ENCODE measurements at places on chromosomes 1 and 21.

- DNase-seq, result no peak
Observed at GRCh38 chr1:182392050-182393028, 749 bp upstream of the GLUL start.

DNA sequence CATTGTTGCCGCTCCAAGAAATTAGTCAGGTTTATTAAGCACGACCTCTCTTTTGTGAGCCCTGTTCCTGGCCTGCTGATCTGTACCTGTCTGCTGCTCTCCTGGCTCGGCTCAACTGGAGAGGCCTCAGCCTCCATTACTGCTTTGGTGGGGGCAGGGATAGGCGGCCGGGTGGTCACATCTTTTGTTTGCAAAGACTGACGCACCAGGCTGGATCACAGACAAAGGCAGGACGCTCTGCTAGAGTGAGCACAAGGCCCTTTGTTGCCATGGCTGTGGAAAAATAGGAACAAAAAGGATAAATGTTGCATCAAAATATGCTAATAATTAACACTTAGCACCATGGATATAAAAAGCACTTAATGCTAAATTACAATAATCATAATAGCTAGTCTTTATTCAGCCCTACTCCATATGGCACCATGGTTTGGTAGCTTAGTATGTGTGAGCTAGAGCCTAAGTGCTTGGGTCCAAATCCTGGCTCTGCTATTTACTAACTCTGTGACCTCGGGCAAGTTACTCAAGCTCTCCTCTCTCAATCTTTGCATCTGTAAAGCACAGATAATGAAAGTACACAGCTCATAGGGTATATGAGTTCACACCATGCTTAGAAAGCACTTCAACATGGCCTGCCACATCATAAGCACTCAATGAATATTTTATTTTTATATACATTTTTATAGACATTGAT is 28.9 kb upstream of the HPDL start:
- no peak for DNase-seq

- DNase-seq, result no peak
Observed at GRCh38 chr1:41754540-41754939, 164.2 kb downstream of the HIVEP3 start.

DNA sequence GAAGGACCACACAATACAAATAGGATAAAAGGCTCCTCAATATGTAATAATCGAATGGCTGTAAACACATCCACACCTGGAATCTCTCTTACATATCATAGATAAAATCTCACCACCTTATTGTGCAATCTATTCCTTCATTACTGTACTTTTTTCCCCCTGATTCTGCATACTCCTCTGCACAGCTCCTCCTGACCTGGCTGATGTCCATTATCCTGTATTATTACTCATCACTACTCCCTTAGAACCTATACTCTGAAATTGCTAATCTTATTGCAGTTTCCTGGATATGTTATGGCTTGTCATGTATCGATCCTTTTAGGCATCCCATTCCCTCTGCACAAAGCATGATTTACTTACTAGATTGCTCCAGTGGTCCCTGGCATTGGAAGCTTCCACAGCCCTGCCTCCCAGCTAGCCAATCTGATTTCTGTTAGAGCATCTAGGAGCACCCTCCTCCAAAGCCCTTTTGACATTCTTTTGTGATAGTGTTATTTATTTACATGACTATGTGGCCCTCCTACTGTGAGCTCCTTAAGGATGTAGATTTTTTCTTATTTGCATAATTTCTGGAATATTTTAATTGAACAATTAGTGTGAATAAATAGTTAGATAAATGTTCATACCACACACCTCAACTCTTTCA is 24.2 kb upstream of the PHGDH start:
- no peak for DNase-seq

DNA sequence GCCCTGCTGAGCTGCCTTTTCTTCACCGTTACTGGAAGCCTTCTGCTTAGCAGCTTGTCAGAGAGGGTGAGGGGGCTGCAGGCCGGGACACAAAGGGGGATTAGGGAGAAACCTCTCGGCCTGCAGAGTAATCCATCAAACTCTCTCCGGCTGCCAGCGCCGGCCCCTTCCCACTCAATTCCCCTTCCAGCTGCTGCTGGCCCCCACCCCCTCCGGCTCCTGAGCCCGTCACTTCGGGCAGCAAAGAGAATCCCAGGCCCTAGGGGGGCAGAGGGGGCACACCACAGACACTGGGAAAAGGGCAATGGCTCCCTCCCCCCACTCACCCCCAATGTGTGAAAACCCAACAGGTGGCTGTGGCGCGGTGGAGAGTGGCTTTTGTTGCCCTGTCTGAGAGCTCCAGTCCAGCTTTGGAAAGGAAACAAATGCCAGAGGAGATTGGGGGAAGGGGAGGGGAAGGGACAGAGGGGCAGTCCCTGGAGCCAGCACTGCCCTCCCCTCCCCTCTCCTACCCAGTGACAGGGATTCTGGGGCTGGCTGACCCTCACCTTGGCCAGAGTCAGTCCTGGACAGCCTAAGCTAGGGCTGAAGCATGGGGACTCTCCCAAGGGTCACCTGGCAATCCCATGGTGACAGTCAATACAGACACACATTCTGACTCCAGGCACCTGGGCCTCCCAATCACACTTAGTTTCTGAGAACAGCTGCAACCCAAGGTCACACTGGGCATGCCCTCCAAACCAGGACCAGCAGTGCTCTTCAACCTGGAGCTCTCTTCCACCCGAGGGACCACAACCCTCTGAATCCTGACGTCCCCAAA is 9.5 kb downstream of the SLC45A3 start:
- no peak for DNase-seq

DNA sequence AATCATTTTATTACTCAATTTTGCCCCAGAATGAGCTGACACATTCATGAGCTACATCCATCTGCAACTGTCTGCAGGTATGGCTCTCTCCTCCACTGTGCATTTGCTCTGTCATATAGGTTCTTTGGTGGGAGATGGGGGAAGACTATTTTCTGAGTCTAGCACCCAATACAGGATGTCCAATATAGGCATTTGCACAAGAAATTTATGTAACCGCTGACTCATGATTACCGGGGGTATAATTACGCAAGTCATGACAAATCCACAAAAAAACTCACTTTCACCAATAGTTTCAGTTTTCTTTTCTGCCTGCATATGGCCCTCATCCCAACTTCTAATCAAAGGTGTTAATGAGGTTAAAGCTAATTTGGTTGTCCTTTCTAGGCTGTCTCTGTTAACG is 17.5 kb upstream of the VSIG8 start:
- DNase-seq, result peak; percentile 65

DNA sequence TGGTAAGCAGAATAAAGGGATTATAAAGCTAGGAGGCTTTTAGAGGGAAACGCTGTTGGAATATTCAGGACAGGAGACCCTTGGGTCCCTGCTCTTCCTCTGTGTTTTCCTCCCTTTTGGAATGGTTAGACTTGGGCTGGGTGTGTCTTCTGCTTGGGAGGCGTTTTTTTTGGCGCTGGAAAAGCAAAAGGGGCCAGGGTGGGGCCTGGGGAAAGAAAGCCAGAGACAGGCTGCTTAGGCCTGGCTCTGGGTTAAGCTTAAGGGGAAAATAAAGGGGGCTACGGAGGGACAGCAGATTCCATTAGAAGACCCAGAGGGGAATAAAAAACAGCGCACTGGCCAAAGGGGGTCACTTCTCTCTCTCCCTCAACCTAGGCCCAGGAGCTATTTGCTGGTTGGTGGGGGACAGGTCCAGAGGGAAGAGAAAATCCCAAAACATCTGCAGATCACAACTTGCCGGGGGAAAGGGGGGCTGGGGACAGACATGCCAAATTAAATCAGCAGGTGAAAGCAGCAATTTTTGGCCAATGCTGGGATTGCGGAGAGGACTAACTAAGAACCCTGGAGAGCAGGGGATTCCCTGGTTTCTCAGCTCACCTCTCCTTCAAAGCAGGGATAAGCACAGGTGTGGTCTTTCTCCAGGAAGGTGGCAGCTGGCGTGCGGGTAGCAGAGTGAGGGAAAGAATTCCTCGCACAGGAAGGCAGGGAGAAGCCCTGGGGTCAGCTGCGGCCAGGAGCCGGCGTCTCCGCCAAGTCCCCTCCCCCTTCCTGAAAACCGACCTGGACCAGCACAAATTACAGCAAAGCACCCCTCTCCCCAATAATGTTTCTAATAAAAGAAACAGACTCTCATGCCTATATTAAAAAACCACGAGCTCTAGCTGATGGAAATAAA is 82.2 kb upstream of the AK4 start:
- DNase-seq, result no peak

DNA sequence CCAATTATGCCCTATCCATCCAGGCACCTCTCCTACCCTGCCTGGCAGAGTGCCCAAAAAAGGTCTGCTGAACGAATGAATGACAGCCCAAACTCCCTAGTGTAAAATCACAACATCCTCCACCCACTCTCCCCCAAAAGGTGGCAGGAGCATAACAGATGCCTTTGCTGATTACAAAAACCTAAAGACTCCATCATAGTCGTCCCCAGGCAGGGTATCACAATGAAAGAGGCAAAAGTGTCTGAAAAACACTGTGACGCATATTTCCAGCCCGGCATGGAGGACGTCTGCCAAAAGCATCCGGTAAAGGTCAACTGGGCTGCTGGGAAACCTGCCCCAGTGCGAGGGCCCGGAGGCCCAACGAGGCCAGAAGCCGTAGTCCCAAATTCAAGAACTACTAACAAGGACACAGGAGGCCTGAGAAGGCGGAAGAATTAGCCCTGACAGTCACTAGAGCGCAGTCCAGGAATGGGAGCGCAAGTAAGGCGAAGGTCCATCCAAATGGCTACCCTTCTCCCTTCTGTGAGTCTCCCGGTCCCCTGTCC is 576 bp downstream of the SMIM12 start:
- no peak for DNase-seq

DNA sequence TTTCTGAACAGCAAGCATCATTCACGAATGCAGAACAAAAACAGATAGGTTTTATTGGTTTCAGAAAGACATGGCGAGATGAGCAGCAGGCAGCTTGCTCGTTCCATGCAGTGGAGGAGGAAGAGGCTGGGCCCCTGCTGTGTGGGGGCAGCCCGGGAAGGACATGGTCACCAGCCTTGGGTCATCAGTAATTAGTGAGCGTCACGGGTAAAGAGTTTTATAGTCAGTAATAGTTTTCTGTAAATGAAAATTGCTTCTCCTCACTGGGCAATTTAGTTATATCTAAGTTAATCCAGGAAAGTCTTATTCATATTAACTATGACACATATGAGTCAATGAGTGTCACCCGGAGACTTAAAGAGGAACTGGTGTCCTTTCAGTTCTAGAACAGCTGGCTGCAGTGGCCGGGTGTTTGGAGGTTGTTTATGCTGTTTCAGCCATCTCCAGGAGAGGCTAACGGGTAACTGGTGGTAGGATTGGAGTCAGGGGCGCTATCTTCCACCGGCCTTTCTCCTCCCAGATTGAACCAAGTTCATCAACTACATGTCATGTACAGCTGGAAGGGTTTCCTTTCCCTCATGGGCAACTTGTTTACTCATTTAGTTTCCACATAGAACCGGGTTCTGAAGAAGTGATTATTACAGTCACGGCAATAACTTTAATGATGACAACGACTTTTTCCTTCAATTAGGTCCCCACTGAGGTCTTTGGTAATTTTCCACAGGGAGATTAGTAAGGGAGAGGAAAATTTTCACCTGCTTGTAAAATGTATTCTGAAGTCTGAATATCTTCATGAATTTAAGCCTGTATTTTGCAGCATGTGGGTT is 34.6 kb upstream of the SLC45A1 start:
- DNase-seq, result no peak

- DNase-seq, result no peak
Observed at GRCh38 chr1:30420519-30421050, 302.8 kb downstream of the MATN1 start.

DNA sequence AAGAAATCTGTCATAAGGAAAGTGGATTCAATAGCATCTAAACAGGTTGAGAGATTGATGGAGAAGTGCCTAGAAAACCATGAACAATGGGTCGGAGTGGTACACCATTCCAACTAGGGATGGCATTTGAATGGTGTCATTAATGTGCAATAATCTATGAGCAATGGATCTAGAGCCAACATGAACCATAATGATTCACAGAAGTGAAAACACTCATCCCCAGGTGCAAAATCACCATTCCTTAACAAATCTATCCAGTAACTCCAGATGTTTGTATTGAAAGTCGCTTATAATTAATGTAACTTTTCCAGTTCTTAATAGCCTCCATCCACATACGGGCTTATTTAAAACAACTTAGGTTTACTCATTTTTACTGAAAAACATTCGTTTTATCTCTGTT is 201.3 kb upstream of the ADGRL4 start:
- no peak for DNase-seq

DNA sequence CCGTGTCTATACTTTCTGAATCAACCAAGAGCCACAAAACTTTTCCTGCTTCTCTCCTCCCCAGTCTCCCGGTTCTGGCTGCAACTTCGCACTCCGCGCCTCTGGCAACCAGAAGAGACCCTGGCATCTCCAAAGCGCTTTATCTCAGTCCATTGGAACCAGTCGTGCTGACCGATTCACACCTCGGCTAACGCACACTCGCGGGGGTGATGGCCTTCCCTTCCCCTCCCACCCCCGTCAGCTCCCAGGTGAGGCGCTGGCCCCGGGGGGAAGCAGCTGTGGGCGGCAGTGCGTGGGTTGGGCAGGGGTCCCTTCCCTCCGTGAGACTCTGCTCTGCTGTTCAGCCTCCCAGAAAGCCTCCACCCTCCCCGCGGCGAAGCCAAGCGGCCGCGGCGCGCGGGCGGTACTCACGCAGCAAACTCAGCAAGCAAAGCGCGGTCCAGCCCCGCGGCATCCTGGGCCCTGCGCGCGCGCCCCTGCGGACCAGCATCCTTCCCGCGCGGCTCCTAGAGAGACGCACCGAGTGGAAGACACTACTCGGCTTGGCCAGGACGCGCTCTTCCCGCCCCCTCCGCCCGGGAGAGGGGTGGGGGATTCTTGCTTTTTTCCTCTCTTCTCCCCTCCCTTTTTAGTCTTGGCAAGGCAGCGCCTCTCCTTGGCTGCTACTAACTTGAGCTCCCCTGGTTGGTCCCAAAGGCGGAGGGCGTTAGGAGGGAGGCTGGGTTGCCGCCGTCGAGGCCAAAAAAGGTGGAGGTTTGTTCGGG is at the start of gene CD34:
Gene CD34 (minus strand): TSS at position 535 of the 764 bp plus-strand sequence. CDS start 45 bp downstream, at position 490.
- DNase-seq, result no peak

DNA sequence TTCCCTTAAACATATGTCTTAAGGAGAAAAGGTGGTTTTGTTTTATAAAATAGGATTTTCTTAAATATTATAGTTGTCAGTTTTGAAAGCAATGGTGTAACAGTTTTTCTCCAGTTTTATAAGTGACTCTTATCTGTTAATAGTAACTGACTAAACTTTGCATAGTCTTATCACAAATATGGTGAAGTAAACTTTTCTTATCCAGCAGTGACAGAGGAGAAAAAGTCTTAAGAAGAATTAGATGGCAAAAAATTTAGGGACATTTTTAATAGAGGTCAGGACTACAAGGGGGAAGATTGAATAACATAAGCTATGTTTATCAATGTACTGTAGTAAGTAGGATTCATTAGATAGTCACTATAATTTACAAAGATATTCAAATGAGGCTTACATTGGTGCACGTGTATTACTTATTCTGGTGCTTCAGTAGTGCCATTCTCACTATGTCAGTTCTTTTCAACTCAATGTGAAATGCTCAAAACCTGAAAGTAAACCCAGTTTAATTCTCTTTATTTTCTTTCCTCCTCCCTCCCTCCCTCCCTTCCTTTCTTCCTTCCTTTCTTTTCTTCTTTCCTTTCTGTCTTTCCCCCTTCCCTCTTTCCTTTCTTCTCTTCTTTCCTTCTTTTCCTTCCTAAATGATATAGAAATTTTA is 26.1 kb downstream of the F3 start:
- no peak for DNase-seq
